Upper lobe of left lung (tissue), 6 donors: ENCODE measurements at places on chromosomes 3 and 15.

DNA sequence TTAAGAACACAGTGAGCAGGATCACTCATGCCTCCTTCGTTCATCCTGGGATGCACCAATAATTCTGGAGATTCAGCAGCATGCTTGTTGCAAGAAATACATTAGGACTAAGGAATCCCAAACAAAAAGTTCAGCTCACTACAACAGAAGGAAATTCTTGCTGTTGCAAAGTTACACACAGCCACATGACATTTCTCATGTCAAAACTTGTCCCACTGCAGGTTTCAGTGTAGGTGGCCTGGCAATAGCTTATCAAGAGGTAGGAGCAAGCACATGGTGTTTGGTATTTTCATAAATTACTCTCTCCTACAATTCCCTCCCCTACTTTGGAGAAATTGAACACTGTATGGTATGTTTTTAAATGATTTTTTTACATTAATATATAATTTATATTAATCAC, 399.6 kb upstream of the EPHA3 start:
- H3K36me3 ChIP-seq = no peaks in the 10 kb centered on the region
- DNase-seq = no peak
- H3K4me3 ChIP-seq = no peak overlapping the region

GRCh38 chr3:112390783-112391641, 58.1 kb downstream of the CD200 start:
- peak overlapping the region; percentile 77 for H3K27ac ChIP-seq
- no peaks in the 10 kb centered on the region for H3K4me1 ChIP-seq
- H3K36me3 ChIP-seq = no peaks in the 10 kb centered on the region

GRCh38 chr3:112123548-112123947, 9.5 kb downstream of the GCSAM start:
- no peak for DNase-seq
- H3K27me3 ChIP-seq = no peaks in the 10 kb centered on the region
- no peak overlapping the region for H3K4me3 ChIP-seq
- no peak overlapping the region for H3K27ac ChIP-seq
- H3K36me3 ChIP-seq = no peaks in the 10 kb centered on the region

GRCh38 chr3:33586402-33586801, 131.7 kb downstream of the CLASP2 start:
- no peaks in the 10 kb centered on the region for H3K4me1 ChIP-seq
- H3K27ac ChIP-seq = no peak overlapping the region
- peaks cover 4% of the 10 kb centered on the region for H3K36me3 ChIP-seq
- no peak for DNase-seq
- H3K4me3 ChIP-seq = no peak overlapping the region

- no peak for DNase-seq
- H3K27ac ChIP-seq = no peak overlapping the region
- no peaks in the 10 kb centered on the region for H3K4me1 ChIP-seq
- H3K27me3 ChIP-seq = no peaks in the 10 kb centered on the region
- no peaks in the 10 kb centered on the region for H3K36me3 ChIP-seq
Measured at GRCh38 chr15:51667478-51667877, 13.8 kb upstream of the SCG3 start.

GRCh38 chr3:4306091-4306490, 2.9 kb downstream of the SETMAR start:
- no peaks in the 10 kb centered on the region for H3K36me3 ChIP-seq
- H3K4me3 ChIP-seq = no peak overlapping the region
- DNase-seq = no peak
- H3K27ac ChIP-seq = peak overlapping the region; percentile 21

GRCh38 chr15:86685263-86685662, 605.6 kb downstream of the AGBL1 start:
- H3K4me1 ChIP-seq = no peaks in the 10 kb centered on the region
- no peaks in the 10 kb centered on the region for H3K36me3 ChIP-seq
- no peak for DNase-seq
- H3K27me3 ChIP-seq = no peaks in the 10 kb centered on the region
- H3K4me3 ChIP-seq = no peak overlapping the region

DNA sequence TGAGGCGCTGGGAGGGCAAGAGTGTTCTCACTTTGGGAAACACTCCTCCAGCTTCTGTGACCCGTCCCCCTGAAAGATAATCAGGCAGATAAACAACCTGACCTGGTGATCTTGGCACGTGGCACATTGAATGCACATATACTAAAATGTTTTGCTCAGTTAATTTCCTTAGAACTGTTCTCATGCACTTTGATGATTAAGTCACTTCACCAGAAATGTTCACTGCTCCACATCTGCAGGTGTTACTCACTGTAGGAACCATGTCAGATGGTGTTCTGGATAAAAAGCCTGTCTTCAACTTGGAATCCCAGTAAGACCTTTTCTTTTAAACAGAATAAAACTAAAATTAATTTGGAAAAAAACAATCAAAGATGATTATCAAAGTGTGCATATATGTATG, 24.6 kb upstream of the NIPA2 start:
- no peaks in the 10 kb centered on the region for H3K27me3 ChIP-seq
- H3K27ac ChIP-seq = no peak overlapping the region
- H3K4me1 ChIP-seq = no peaks in the 10 kb centered on the region
- no peak overlapping the region for H3K4me3 ChIP-seq
- no peak for DNase-seq

GRCh38 chr15:39213385-39213840, 367.5 kb upstream of the THBS1 start:
- H3K27me3 ChIP-seq = no peaks in the 10 kb centered on the region
- peak; percentile 57 for DNase-seq
- H3K4me1 ChIP-seq = no peaks in the 10 kb centered on the region
- no peak overlapping the region for H3K27ac ChIP-seq
- no peak overlapping the region for H3K4me3 ChIP-seq
- no peaks in the 10 kb centered on the region for H3K36me3 ChIP-seq

GRCh38 chr3:73614419-73614818, 10.3 kb downstream of the PDZRN3 start:
- no peaks in the 10 kb centered on the region for H3K27me3 ChIP-seq
- DNase-seq = no peak
- H3K27ac ChIP-seq = no peak overlapping the region
- H3K36me3 ChIP-seq = no peaks in the 10 kb centered on the region
- H3K4me1 ChIP-seq = no peaks in the 10 kb centered on the region

DNA sequence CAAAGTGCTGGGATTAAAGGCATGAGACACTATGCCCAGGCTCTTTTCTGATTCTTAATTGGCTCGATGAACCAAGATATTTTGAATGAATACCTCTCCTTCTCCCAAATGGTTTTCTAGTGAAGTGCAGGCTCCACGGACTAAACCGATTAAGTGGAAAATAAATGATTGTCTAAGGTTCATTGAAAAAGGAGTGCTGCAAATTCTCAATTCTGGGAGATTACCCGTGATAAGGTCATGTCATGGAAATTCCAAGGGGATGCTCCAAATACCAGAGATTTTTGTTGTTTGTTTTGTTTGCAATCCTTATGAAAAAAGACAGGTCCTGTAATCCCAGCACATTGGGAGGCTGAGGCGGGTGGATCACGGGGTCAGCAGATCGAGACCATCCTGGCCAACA, 406.9 kb upstream of the TBL1XR1 start:
- no peak overlapping the region for H3K4me3 ChIP-seq
- H3K4me1 ChIP-seq = peaks cover 38% of the 10 kb centered on the region
- H3K27me3 ChIP-seq = no peaks in the 10 kb centered on the region
- no peak for DNase-seq
- no peak overlapping the region for H3K27ac ChIP-seq

DNA sequence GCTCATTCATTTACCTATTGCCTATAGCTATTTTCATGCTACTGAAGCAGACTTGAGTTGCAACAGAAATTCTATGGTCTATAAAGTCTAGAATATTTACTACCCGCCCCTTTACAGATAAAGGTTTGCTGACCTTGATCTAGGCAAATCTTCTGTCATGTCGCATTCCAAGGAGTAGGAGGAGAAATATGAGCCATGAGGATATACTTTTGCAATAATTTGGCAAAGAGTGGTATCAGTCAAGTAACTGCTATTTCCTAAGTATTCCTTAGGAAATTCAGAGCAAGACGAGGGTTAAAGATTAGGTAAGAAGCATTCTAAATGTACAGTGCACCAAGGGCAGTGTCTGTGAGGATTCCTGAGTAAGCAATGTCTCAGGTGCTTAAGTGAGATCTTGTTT, 121.0 kb upstream of the NUDT16 start:
- H3K36me3 ChIP-seq = no peaks in the 10 kb centered on the region
- no peak for DNase-seq
- H3K4me1 ChIP-seq = no peaks in the 10 kb centered on the region
- H3K27me3 ChIP-seq = no peaks in the 10 kb centered on the region
- H3K27ac ChIP-seq = no peak overlapping the region

- peaks cover 9% of the 10 kb centered on the region for H3K27me3 ChIP-seq
- H3K27ac ChIP-seq = peak within 1 kb of the TSS; percentile 86
- peaks cover 34% of the 10 kb centered on the region for H3K4me1 ChIP-seq
- peak; percentile 38 for DNase-seq
Measured at GRCh38 chr3:136818769-136819391, at the start of gene SLC35G2. SLC35G2 (plus strand) TSS chr3:136819126; CDS start chr3:136854461, 35,335 bp downstream.

- H3K27ac ChIP-seq = no peak overlapping the region
- DNase-seq = no peak
- no peaks in the 10 kb centered on the region for H3K36me3 ChIP-seq
- no peaks in the 10 kb centered on the region for H3K4me1 ChIP-seq
- no peak overlapping the region for H3K4me3 ChIP-seq
Measured at GRCh38 chr3:151276038-151276686, 2.2 kb downstream of the P2RY14 start.

DNA sequence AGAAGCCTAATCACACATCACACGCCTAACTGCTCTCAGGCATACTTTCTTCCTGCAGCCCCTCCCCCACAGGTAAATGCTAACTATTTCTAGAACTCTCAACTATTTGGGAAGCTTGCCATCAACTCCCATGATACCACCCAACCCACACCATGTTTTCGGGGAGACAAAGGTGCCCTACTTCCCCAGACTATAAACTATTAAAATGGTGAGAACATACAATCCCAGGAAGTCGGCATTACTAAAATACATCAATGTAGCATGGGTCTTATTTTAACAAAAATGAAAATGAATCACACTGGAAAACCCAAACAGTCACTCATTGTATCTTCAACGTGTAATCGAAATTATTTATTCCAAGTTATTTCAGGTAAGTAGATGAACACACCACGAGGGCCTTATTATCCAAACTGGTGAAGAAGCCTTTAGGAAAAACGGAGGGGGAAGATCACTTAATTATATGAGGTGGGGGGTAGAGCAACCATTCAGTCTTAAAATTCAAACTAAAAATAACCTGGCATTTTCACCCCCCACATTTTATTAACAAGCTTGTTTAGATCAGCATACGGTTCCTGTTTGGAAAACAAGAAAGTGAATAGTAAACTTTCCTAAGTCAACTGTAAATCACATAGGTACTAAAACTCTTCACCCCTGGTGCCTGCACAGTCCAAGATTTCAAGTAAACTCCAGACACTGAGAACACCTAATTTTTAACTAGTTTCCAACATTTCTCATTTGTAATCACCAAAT, 1.9 kb downstream of the TBL1XR1 start:
- H3K27ac ChIP-seq = peak overlapping the region; percentile 93
- H3K27me3 ChIP-seq = no peaks in the 10 kb centered on the region
- peak overlapping the region; percentile 91 for H3K4me3 ChIP-seq
- peaks cover 41% of the 10 kb centered on the region for H3K4me1 ChIP-seq

- no peak overlapping the region for H3K27ac ChIP-seq
- no peaks in the 10 kb centered on the region for H3K36me3 ChIP-seq
- H3K4me1 ChIP-seq = no peaks in the 10 kb centered on the region
- no peak overlapping the region for H3K4me3 ChIP-seq
- DNase-seq = no peak
Measured at GRCh38 chr3:42375121-42375800, 35.1 kb downstream of the LYZL4 start.

DNA sequence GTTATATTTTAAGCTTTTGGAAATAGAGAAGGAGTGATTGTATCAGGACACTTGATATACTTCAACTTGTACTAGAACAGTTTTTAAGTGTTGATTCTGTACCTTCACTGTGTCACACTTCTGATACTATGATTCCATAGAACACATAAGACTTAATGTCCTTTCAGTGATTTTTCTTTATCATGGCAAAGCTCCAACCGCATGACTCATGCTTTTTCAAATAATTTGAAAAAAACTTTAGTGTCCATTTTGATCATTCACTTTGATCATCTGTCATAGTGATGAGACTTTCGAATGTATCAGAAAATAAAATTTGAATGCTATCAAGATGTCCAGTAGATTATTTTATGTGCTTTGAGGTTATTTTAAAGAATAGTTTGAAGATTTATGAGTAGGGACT, 32.0 kb downstream of the AP4E1 start:
- H3K4me1 ChIP-seq = no peaks in the 10 kb centered on the region
- H3K27me3 ChIP-seq = no peaks in the 10 kb centered on the region
- no peak overlapping the region for H3K4me3 ChIP-seq
- DNase-seq = no peak

- peak; percentile 48 for DNase-seq
- no peaks in the 10 kb centered on the region for H3K27me3 ChIP-seq
- no peaks in the 10 kb centered on the region for H3K4me1 ChIP-seq
- H3K4me3 ChIP-seq = no peak overlapping the region
- H3K27ac ChIP-seq = no peak overlapping the region
- H3K36me3 ChIP-seq = no peaks in the 10 kb centered on the region
Measured at GRCh38 chr3:71504250-71505036, 79.1 kb downstream of the FOXP1 start.

GRCh38 chr15:83362706-83363105, 78.2 kb upstream of the BNC1 start:
- H3K27me3 ChIP-seq = no peaks in the 10 kb centered on the region
- no peaks in the 10 kb centered on the region for H3K4me1 ChIP-seq
- no peak overlapping the region for H3K27ac ChIP-seq
- H3K36me3 ChIP-seq = no peaks in the 10 kb centered on the region
- no peak for DNase-seq

GRCh38 chr3:49462222-49462621, 7.8 kb upstream of the DAG1 start:
- DNase-seq = no peak
- H3K36me3 ChIP-seq = no peaks in the 10 kb centered on the region
- no peak overlapping the region for H3K4me3 ChIP-seq
- H3K27ac ChIP-seq = peak overlapping the region; percentile 83
- H3K4me1 ChIP-seq = peaks cover 24% of the 10 kb centered on the region
- H3K27me3 ChIP-seq = no peaks in the 10 kb centered on the region

DNA sequence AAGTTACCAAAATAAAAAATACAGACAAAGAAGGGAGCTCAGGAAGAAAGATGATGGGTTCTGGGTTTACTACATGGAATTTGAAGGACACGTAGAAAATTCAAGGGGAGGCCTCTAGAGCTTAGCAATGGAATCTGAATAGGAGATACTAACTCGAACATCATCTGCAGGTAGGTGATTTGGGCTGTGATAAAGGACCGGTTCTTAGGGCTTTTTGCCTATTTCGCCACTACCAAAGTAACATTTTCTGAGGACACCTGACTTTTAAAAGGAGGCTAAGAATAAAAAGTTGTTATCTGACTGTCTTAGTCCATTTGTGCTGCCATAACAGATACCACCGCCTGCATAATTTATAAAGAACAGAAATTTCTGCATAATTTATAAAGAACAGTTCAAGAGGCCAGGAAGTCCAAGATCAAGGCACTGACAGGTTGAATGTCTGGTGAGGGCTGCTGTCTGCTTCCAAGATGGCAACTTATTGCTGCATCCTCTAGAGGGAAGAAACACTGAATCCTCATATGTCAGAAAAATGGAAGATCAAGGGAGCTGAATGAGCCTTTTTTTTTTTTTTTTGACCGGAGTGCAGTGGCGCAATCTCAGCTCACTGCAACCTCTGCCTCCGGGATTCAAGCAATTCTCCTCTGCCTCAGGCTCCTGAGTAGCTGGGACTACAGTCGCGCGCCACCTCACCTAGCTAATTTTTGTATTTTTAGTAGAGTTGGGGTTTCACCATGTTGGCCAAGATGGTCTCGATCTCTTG, 67.9 kb upstream of the UBE2E2 start:
- no peaks in the 10 kb centered on the region for H3K36me3 ChIP-seq
- H3K27me3 ChIP-seq = no peaks in the 10 kb centered on the region
- no peak for DNase-seq
- H3K4me1 ChIP-seq = no peaks in the 10 kb centered on the region
- no peak overlapping the region for H3K4me3 ChIP-seq
- no peak overlapping the region for H3K27ac ChIP-seq
